T-helper 17 cell (primary cell): ENCODE measurements at places on chromosomes 6 and 20. TPM values are rescaled to one million over a fixed set of nuclear protein-coding genes. Genes with fewer than 3 reads are reported as not detected.

GRCh38 chr6:132132924-132133639 lies 181.9 kb upstream of the CCN2 start:
- no peak for DNase-seq

Gene ZFAND3
- total RNA-seq: 61.0 TPM

- no peak for DNase-seq
Measured at GRCh38 chr20:37096415-37097041, 731 bp upstream of the RBL1 start.

- no peak for DNase-seq
Measured at GRCh38 chr6:40896696-40897095, 142.3 kb downstream of the UNC5CL start.

DNA sequence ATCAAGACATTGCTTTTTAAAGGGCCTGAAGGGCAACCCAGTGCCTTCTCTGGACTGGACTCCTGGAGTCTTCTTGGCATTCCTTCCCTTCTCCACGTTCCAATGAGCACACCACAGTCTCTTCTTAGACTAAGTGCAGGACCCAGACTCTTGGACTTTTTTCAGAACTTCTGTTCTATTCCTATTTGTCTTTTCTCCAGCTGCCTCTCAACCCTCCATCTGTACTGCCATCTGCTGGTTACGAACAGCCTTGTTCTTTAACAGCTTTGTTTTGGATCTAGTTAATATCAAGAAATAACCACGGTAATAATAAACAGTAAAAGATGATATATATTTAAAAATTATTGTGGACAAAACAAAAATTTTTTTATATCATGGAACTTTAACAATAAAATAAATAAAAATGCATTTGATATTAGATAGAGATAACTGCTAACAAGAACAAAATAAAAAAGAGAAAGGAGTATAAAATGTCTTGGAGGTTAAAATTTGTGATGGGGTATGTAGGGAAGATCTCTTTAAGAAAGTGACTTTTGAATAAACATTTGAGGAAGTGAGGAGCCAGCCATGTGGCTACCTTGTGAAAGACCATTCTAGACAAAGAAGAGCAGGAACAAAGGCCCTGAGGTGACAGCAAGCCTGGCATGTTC lies 105.1 kb upstream of the HCRTR2 start:
- no peak for DNase-seq

GRCh38 chr6:140540743-140541142 lies 1166.3 kb upstream of the CITED2 start:
- no peak for DNase-seq

GRCh38 chr6:7578516-7578915 lies 11.5 kb upstream of the SNRNP48 start:
- no peak for DNase-seq

Gene LINC00237
- not detected for total RNA-seq

- no peak for DNase-seq
Measured at GRCh38 chr6:36350082-36350481, 13.4 kb upstream of the BNIP5 start.

Gene HCRTR2
- not detected for total RNA-seq

GRCh38 chr6:7264686-7265384 lies 48.2 kb downstream of the SSR1 start:
- no peak for DNase-seq

Gene BMP2
- total RNA-seq: 0.07 TPM

Gene CDSN
- not detected for total RNA-seq

DNA sequence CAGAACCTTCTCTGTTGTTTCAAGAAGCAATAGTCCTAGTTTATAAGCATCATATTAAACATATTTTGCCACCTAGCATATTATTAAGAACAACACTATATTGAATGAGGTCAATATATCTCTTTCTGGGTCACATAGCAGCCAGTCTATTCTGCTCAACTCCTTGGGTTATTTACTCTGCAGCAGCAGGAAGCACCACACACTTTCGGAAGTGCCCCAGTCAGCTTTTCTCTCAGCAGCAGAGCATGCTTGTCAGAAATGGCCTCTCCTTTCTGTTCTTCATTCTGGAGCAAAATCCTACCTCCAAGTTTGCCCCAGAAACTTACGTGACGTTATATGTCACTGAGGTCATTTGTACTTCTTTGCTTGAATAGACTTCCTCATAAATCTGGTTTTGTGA lies 22.7 kb downstream of the CFAP206 start:
- no peak for DNase-seq

- DNase-seq: peak; percentile 46
Measured at GRCh38 chr6:43454290-43454695, 1.1 kb downstream of the DLK2 start.

- DNase-seq: no peak
Measured at GRCh38 chr20:2151858-2152281, 50.2 kb downstream of the STK35 start.

GRCh38 chr20:23308024-23308423 lies 42.6 kb upstream of the NXT1 start:
- DNase-seq: no peak

DNA sequence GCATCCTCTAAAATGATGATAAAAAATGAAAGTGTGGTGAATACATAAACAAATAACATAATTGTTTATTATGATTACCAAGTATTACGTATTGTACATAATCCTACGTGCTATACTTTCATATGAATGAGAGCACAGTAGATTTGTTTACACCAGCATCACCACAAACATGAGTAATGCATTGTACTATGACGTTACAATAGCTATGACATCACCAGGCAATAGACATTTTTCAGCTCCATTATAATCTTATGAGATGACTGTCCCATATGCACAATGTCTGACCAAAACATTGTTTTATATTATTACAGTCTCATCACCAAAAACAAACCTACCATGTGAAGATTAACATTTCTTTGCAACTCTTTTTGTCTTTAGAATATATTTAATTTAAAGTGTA lies 225.7 kb upstream of the TENT5A start:
- no peak for DNase-seq

- no peak for DNase-seq
Measured at GRCh38 chr6:40413239-40413638, 173.9 kb downstream of the LRFN2 start.

GRCh38 chr6:117138425-117138824 lies 126.9 kb upstream of the VGLL2 start:
- no peak for DNase-seq

GRCh38 chr6:95768539-95768938 lies 191.2 kb downstream of the MANEA start:
- DNase-seq: no peak

GRCh38 chr6:53410508-53411258 lies 61.9 kb upstream of the ELOVL5 start:
- DNase-seq: peak; percentile 54

DNA sequence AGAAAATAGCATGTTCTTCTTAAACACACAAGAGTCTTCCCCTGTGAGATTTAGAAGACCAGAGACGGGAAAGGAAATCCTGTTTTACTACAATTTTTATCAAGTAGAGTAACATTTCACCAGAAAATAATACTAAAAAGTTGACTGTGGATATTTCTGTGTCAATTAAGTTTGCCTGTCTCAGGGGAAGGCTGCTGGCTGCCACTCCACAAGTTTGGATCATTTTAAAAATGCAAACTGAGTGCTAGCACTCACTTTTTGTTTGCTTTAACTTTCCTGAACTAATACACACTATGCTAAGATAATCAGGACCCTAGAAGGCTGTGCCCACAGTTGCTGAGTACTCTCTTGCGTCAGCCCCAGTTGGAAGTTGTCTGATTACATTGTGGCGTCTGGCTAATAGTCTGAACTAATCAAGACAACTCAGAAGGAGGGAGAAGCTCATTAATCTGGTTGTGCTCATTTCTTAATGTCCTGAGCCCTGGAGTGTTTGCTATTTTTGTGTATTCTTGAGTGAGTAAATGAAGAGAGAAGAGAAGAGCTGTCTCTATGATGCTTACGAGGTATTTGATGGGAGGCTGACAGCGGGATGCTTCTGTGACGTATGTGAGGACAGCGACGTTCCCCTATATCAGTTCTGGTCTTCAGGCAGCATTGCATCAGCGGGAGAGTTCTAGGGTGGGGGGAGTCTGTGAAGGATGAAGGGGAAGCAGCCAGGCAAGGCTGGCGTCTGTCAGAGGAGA lies 664.2 kb downstream of the QKI start:
- DNase-seq: no peak

- peak; percentile 45 for DNase-seq
Measured at GRCh38 chr6:32047855-32048766, 9.9 kb downstream of the CYP21A2 start.

Gene MEP1A
- total RNA-seq: not detected

Gene KIAA1586
- total RNA-seq: 17.3 TPM

- DNase-seq: no peak
Measured at GRCh38 chr6:1538810-1539478, 70.8 kb upstream of the FOXC1 start.

DNA sequence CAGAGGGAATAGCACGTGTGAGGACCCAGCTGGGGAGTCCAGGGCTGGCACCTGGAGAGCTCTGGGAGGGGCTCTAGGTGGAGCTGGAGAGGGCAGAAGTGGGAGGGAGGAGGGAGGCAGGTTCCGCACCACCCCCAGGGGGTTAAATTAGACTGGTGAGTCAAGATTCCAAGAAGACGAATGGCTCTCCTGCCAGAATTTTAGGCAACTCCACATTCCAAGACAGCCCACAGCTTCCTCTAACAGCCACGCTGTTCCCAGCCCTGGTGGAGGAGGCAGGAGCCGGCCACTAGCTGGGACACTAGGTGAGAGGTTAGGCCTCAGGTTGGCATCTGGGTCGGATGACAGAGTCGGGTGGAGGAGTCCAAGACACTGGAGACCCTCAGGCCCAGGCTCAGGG lies 60.2 kb downstream of the TFAP2C start:
- DNase-seq: no peak

Gene GJA10
- total RNA-seq: not detected

GRCh38 chr20:8809107-8809953 lies 259.6 kb upstream of the PLCB4 start:
- DNase-seq: no peak

Gene C6orf118
- total RNA-seq: not detected

DNA sequence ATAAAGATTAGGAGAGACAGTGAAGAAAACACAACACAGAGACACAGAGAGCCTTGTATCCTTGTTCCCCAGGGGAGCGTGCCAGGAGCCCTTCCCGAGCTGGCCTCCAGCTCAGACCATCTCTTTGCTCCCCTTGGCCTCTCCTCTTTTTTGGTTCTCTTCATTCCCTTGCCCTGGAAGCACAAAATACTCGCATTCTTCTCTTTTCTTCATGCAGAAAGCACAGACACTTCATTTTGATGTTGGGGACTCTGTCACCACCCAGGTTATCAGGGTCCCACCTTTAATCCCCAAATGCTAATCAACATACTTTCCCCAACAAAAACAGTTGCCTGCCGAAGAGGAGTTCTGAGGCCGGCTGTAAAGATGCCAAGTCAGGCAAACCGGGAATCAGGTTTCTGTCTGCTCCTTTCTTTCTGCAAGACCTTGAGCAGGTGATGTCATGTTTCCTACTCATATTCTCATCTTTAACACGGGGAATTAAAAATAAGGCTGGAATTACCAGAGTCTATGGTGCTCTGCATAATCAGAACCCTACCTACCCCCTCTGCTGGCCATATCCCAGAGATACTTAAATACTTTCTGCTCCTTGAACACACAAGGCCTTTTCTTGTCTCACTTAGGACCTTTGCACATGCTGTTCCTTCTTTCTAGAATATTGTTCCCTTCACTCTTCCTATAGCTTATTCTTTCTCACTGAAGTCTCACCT lies 21.7 kb downstream of the TGM6 start:
- no peak for DNase-seq

Gene PDRG1
- 9.0 TPM for total RNA-seq

Gene BEND3
- 1.4 TPM for total RNA-seq

Gene CGA
- not detected for total RNA-seq

- no peak for DNase-seq
Measured at GRCh38 chr6:79196912-79197311, 37.6 kb downstream of the HMGN3 start.

Gene CARMIL1
- 3.5 TPM for total RNA-seq
